Thymus (tissue), 14 donors: ENCODE measurements at places on chromosomes 6 and 20.

DNA sequence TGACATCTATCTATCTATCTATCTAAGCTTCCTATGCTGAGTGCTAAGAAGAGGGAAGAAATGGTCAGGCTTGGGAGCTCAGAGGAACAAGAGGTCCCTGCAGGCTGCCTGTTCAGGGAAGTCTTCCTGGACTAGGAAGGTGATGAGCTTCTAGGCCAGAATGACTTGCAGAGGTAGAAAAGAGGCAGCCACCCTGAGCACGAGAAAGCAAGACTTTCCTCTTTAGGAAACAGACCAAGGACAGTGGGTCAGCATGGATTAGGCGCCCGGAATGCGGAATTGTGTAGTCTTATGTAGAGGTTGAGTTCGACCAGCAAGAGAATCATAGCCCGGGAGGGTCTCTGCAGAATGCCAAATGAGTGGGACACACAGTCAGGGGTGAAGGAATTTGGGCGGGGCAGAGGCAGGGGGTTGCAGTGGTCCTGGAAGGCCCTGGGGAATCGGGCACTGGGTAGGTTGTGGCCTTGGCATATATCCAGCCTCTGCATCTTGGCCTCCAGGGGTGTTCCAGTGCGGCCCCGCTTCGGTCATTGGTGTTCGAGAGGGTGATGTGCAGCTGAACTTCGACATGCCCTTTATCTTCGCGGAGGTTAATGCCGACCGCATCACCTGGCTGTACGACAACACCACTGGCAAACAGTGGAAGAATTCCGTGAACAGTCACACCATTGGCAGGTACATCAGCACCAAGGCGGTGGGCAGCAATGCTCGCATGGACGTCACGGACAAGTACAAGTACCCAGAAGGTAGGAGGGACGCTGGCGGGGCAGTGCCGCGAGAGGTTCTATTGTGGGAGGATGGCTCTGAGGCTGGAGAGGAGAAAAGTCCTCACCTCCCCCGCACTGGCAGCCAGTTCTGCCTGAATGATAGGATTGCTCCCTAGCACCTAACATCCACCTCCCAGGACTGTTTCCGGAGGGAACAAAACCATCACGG lies 32.1 kb downstream of the TGM3 start:
- DNase-seq, result no peak

DNA sequence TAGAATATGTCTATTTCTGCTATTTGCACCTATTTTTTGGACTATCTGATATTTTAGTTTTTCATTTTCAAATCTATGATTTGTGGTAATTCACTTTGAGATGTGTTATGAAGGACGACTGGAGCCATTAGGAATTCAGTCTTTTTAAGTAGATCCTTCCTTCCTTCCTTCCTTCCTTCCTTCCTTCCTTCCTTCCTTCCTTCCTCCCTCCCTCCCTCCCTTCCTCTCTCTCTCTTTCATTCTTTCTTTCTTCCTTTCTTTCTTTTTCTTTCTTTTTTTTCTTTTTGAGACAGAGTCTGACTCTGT lies 46.1 kb upstream of the ENPP1 start:
- no peak for DNase-seq

GRCh38 chr6:23905133-23905815 lies 220.7 kb upstream of the NRSN1 start:
- DNase-seq, result no peak

DNA sequence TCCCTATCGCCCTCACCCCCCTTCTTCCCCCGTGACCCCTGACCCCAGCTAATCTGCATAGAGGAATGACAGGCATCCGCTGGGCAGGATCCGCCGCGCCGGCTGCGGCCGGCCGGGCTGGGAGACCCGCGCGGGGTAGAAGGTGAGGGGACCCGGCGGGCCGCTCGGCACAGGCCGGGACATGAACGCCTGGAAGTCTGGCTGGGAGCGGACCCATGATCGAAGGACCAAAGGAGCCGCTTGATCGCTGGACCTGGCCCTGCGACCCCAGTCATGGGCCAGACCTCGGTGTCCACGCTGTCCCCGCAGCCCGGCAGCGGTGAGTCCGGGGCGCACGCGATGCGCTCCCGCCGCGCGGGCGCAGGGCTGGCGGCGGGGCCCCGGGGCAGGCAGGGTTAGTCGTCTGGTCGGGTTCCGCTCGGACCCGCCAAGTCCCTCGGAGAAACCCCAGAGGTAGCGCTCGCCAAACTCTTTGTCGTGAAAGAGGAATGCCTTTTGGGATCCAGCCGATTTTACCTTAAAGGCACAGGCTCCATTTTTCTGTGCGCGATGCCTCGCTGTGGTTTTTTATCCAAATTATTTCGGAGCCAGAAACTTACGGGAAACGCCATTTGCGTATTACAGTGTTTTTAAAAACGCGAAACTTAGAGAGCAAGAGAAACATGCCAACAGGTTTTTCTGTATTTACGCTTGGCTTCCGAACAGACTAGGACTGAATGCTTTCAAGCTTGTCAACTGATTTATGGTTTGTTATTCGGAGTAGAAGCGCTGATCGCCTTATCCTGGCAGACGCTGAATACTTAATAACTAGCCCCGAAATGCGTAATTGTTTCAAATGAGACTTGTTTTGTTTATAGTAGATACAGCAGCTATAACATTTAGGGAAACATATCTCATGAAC lies at the start of gene PHACTR2:
PHACTR2 (plus strand) TSS at position 75 of the 901 bp plus-strand sequence; CDS start at position 274, 199 bp downstream.
- no peak for DNase-seq

DNA sequence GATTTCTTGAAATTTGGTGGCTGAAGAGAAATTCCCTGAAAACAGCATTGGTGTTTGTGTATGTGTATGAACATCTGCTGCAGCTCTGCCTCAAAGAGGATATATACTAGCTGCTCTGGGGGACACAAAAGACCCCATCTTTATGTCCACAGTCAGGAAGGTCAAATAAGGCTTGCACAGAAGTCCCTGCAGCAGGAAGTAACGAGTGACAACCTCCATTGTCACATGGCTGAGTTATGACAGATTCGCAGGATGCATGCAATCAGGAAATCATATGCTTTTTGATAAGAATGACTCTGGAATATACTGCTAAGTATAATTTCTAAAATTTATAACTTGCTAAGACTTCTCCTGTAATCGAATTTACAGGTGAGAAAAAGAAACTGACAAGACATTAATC lies 225.9 kb upstream of the CST7 start:
- DNase-seq, result no peak

DNA sequence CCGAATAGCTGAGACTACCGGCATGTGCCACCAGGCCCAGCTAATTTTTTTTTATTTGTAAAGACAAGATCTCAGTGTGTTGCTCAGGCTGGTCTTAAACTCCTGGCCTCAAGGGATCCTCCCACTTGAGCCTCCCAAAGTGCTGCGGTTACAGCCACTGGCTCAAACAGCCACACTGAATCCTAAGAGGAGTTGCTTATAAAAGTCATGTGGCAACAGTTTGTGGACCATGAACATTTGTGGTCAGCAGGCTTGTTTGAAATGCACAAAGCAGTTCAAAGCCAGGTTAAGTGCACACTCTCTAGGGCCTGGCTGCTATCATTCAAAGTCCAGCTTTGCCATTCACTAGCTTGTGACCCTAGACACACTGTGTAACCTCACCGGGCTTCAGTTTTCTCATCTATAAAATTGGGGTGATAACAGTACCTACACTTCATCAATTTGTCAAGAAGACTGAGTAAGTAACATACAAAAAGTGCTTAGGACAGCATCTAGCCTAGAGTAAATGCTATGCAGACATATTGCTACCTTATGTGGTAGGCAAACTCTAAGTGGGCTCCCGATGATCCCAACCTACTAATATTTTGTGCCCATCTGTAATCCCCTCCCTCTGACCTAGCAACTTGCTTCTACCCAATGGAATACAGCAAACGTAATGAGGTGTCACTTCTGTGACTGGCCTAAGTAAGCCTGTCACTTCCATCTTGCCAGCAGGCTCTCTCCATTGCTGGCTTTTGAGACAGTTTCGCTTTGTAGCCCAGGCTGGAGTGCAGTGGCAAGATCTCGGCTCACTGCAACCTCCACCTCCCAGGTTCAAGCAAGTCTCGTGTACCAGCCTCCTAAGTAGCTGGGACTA lies 122.9 kb downstream of the ZMYND8 start:
- no peak for DNase-seq

GRCh38 chr20:21322083-21322710 lies 19.1 kb downstream of the XRN2 start:
- DNase-seq, result no peak

DNA sequence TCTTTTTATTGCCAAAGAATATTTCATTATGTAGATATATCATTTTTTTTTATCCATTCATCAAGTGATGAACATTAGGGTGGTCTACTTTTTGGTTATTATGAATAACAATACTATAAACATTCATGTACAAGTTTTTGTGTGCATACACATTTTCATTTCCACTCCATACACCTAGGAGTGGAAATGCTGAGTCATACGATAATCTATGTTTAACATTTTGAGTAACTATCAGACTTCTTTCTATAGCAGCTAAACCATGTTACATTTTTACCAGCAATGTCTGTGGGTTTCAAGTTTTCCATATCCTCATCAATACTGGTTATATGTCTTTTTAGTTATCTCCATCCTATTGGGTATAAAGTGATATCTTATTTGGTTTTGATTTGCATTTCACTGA lies 65.7 kb downstream of the PRSS35 start:
- no peak for DNase-seq

- no peak for DNase-seq
Measured at GRCh38 chr6:135939208-135939591, 87.7 kb downstream of the PDE7B start.

DNA sequence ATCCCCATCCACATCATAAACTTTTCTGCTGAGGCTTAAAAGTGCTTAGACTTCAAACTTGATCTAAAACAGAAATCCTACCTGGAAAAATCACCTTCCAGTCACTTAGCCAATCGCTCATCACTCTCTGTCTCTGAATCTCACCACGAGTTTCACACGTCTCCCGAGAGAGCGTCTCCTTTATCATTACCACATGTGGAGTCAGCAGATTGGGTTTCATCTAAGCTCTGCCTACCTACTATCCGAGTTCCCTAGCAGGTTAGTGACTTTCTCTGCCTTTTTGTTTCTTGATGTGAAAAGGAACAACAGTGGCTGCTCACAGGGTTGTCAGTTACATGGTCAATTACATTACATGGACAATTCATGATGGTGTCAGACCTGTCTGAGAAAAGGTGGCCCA lies 286.2 kb downstream of the ESR1 start:
- DNase-seq, result no peak

DNA sequence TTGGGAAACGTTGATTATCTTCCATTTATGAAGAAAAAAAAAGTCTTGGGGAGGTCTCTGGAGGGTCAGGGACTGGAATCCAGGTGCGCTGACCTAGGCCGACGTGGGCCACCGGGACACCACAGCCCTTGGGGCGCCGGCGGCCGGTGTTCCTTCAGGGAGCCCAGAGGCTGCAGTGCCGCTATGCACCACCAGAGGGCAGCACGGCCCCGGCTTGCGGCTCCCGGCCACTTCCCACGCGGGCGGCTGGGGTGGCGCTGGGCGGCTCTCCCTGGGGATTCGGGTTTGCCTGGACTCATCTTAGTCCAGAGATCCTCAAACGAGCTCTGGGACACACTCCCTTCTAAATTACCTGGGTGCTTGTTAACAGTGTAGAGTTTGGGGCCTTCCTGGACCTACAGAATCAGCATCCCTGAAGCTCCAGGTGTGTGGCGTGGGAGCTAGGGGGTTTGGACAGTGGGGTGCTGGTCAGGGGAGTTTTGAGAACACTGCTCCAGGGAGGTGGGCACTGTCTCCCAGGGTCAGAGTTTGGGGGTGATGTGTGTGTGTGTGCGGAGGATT lies 23.0 kb upstream of the GTSF1L start:
- peak; percentile 68 for DNase-seq

DNA sequence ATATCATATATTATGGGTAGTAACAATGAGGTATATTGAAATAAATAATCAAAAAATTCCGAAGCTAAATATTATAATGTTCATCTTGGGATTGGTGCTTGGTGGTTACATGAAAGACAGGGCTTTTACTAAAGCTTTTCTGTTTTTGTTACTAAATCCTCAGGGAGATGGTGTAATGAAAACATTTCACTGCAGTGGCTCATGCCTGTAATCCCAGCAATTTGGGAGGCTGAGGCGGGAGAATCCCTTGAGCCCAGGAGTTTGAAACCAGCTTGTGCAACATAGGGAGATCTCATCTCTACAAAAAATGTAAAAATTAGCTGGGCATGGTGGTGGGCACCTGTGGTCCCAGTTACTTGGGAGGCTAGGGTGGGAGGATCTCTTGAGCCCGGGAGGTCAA lies 42.9 kb downstream of the AFG1L start:
- no peak for DNase-seq

- DNase-seq, result no peak
Measured at GRCh38 chr6:28537065-28537464, 11.4 kb downstream of the GPX5 start.

- peak; percentile 42 for DNase-seq
Measured at GRCh38 chr6:138001750-138002349, 105.4 kb downstream of the PERP start.

GRCh38 chr20:41960166-41960565 lies 342.0 kb upstream of the CHD6 start:
- no peak for DNase-seq

DNA sequence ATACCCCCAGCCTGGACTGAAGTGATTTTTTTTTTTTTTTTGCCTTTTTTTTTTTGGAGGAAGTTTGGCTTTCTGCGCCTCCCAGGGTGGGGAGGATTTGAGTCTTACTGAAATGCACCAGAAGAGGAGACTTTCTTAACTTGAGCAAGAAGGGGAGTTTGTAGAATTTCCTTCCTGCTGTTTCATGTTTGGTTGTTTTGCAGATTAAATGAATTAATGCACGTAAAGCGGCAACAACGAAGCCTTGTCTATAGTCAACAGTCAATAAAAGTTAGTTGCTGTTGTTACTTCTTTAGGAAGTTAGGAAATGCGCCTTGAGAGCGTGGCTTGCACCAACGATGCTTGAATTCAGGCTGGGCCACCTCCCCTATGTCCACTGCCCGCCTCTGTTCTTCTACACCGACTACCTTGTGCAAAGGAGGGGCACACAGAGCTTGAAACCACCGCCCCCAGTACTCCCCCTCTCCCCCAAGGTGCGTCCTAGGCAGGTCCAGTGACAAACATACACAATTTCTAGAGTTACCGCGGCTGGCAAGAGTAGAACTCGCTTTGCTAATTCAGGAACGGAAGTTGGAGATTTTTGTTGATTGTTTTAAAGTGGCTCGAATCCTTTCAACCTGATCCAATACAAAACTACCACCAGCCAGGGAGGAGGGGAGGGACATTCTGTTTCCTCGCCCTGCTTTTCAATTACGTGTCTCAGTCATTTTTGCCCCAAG lies 830 bp upstream of the CYP24A1 start:
- DNase-seq, result no peak

DNA sequence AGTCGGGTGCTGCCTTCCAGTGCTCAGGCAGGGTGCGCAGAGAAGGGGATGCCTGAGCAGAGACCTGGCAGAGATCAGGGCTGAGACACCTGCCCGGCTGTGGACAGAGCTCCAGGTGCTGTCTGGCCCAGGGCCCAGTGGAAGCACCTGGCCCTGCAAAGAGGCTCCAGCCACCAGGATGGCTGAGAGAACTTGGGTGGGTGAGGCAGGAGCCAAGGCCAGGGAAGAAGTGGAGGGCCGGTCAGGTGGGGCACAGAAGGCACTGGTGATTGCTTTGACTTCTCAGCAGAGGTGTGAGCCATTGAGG lies 31.2 kb downstream of the PNLDC1 start:
- DNase-seq, result no peak
